ENCODE measurements at places on chromosomes 5 and 9.

DNA sequence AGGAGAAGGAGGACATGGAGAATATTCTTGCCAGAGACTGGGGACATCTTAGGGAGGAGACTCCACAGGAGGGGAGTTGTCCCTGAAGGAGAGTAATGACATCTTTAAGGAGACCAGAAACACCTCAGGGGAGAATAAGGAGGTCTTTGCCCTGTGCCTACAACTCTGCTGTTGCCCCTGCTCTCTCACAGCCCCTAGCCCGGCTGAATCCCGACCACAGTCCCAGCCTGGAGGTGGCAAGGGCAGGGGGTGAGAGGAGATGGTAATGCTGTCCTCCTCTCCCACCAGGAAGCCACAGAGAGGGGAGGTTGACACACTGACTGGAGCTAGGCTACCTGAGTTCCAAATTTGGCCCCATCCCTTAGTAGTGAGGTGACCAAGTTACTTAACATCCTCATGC lies 30.2 kb upstream of the ENHO start:
- DNase-seq = no peak

DNA sequence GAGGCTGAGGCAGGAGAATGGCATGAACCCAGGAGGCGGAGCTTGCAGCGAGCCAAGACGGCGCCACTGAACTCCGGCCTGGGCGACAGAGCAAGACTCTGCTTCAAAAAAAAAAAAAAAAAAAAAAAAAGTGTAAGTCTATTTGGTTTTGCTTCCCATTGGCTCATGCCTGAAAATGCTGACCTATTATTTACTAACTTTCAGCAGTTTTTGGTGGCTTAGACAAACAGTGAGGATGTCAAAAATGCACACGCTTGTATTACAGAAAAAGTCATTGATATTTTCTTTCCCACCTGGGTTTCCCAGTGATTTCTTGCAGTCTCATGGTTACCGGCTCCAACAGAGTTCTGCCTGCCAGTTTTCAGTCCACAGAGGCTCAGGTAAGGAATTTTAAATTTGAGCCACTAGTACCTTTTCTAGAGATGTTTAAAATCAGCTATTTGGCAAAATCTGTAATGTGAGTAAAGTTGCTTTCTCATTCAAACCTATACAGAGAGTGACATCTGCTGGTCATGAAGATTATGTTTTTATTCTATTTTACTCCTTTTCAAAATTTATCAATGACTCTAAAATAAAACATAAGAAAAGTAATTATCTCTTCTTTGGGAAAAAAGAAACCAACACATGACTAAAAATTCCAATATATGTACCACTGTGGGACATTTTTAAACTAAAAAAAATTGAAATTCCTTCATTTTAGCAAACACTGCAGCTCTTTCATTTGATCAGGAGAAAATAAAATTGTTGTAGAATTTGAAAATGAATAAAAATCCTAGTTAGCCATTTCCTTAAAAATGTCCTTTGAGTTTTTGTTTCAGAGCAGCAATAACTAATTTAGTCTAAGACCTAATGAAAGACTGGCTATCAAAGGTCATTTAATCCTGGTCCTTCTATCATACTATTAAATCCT lies 8.8 kb downstream of the FAM200C start:
- no peak for DNase-seq

DNA sequence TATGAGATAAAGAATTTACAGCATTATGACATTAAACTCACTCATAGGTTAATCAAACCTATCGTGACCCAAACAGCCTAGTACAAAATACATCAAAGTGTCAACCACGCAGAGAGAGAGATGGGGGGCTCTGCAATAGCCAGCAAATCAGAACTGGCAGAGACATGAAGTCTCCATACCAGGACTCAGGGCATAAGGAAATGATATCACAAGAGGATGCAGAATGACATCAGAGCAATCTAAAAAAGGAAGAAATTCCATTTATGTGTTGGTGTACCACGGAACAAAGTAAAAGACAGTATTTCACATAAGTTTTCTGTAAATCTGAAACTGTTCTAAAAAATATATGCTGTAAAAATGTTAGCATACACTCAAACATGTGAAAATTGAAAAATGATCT lies 24.6 kb downstream of the BICD2 start:
- DNase-seq = no peak

DNA sequence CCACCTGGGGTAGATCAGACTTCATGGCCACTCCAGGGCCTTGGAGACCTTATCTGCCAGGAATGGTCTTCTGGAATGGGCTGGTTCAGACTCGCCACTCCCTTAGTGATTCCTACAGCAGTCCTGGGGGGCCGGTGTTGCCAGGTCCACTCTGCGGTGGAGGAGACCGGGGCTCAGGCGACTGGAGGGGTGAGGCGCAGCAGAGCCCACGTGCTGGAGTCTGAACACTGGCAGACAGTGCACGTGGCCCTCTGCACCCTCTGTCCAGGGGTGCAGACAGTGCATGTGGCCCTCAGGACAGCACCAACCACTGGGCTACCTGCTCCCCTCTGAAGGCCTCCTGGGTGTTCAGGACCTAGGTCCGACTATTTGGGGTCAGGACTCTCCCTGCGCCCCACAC lies 94.8 kb upstream of the PHYKPL start:
- no peak for DNase-seq

Data from H54 (cell line).